ENCODE measurements at places on chromosomes 5 and 9.
A peak's percentile ranks its signal among the peaks of the same experiment; 100 is the strongest.

GRCh38 chr5:39106322-39106721 lies 32.1 kb upstream of the RICTOR start:
- DNase-seq: peak; percentile 42

- no peak for DNase-seq
Observed at GRCh38 chr9:93107825-93108161, 11.8 kb downstream of the CARD19 start.

DNA sequence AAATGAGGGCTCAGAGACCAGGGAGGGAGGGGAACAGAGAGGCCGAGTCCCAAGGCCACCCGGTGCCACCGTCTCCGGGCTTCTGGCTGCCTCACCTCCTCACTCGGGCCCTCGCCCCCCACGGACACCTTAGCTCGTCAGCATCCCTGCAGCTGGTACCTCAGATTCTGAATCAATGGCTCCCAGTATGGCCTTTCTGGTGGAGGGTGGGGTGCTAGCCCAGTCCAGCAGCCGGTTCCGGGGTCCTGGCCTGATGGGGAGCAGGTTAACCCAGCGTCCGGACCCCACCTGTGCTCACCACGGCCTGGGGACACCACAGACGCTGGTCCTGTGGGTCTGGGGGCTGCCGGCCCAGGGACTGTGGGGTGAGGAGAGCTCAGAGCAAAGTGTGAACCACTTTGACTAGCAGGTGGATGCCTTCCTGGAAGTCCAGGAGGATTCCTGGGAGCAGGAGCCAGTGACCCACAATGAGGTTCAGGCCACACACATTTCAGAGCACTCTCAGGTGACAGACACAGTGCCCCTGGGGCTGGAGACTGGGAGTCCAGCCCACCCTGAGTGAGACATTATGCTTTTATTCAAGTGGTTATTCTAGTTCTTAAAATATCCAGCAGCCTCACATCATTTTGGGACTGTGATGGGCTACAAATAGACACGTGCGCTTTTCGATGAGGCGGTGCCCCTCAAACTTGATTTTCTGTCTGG lies 53.3 kb downstream of the AHRR start:
- no peak for DNase-seq

GRCh38 chr9:132792547-132792946 lies 85.5 kb downstream of the AK8 start:
- no peak for DNase-seq

DNA sequence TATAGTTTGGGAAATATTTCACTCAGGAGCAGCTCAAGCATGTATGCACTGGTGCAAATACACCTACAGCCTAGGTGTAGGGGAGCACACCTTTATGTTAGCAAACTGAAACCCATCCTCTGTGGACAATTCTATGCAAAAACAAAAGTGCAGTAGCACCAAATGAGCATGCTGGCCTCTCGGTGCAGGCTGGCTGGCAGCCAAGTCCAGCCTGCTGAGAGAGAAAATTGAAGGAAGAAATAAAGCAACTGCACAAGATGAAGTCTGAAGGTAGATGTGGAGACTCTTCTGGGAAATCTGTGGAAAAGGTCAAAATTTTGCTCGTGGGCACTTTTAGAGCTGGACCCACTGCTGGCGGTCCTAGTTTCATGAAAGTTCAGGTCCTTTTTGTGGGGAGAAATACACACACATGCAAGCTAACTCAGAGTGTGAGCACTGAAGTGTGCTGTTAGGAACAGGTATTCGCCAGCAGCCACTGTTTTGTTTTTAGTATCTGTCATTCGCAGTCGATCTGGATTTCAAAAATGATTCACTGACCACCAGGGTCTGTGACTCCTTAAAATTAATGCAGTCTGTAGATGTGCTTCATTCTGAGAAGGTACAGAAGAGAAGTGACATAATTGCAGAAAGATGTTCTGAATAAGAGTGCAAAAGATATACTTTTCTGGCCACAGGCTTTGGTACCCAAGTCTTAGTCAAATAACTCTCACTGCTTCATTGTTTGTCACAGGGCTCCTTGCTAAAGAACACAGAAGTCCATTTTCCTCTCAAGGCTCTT lies 281.7 kb downstream of the PARP8 start:
- no peak for DNase-seq

- DNase-seq: no peak
Observed at GRCh38 chr5:59079622-59080620, 497.0 kb downstream of the RAB3C start.

DNA sequence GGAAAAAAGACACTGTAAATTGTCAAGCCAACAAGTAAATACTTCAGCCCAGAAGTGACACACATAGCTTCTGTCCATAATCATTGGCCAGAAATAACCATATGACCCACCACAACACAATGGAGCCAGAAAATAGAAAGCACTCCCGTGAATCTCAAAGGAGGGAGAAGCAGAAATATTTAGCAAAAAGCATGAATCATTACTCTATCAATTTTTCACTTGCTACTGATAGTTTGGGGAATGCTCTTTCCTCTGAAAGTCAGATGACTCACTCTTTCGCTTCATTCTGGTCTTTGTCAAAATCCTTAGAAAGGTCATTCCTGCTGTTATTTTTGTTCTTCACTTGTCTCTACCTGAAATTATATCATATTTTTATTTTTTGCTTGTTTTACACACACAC lies 312.6 kb downstream of the TMEM232 start:
- no peak for DNase-seq

DNA sequence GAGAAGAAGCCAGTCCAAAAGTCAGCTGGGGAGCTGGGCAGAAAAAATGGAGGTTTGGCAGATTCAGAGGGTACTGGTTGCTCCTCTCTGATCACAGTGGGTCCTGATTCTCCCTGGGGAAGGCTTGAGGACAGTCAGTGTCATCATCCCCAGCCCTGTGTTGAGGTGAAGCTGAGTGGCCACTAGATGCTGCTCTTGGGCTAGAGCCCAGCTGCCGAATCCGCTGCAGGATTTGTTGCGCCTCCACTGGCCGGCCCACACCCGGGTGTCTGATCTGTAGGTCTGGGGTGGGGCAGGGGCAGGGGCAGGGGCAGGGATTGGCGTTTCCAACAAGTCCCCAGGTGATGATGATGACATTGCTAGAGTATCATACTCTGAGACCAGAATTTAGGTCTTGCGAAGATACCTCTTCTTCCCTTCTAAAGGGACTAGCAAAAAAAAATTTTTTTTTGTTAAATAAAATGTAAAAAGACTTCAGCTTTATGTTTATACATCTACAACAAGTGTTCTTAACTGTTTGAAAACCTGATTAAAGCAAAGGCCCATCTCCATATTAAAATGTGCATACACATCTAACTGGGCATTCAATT lies 106.8 kb downstream of the PDE6A start:
- no peak for DNase-seq

DNA sequence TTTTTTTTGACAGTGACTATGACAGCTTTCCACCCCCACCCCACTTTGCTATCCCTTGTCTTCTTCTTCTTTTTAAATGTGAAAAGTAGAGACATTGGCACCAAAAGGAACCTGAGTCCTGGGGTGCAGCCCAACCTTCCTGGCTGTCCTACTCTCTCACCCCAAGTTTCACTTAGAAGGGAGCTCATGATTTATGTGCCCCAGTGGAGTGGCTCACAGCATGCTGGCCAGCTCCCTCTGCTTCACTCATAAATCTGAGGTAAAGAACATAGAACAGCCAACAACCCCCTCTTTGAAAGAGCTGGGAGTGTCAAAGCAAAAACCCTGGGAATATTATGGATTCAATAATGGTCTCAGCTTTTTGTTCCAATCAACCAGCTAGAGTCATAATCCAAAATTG lies 196.3 kb upstream of the DAPK1 start:
- DNase-seq: no peak

GRCh38 chr5:177328545-177329231 lies 17.0 kb upstream of the MXD3 start:
- DNase-seq: no peak

DNA sequence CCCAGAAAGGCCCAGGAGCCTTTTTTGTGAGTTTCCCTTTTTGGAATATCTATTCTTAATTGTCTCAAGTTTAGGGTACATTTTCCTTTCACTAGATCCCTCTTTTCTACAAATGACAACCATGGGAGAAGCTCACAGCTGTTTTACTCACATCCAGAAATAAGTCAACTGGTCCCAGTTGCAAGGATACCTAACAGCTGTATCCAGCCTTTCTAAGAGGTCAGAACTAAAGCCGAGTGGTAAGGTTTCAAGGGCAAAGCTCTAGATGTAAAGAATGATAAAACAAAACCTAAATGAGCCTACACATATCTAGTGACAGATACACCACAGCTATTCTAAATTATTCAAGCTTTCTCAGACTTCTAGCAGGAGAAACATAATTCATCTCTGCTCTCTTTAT lies 4.4 kb downstream of the FGF10 start:
- DNase-seq: no peak

DNA sequence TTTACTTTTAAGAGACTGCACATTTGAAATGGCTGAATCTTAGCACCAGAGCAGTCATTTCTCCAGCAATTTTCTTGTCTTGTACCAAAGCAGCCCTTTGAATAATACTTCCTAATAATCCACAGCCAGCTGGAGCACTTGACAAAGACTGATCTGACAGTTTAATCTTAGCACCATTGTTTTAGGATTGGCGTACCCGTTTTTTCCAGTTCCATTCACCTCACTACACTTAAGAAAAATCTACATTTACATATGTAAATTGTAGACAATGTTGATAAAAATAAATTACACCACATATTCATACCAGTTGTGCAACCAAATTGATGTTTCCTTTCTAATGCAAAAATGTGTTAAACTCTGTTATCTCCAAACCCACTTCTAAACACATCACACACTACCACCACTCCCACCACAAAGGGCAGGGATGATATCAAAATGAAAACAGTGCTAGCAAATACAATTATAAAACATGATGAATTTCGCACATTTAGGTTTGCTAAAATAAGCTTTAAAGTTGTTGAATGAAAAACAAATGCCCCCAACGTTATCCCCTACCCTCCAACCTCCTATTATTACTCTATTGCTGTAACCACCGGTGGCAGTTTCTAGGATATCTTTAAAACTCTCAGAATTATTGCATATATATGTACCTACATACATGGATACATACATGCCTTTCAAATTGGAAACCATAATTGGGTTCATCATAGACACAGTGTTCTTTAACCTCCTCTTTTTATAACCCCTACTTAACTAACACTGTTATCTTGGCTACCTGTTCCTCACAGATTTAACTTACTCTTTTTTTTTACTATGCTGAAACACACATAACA lies 21.5 kb downstream of the SERINC5 start:
- no peak for DNase-seq

- no peak for DNase-seq
Observed at GRCh38 chr9:102514541-102514940, 480.6 kb upstream of the CYLC2 start.

GRCh38 chr5:36703245-36703860 lies 96.9 kb downstream of the SLC1A3 start:
- no peak for DNase-seq

GRCh38 chr5:176369934-176370711 lies 4.8 kb downstream of the ARL10 start:
- no peak for DNase-seq
